ENCODE measurements at places on chromosomes 4 and X. TPM values are rescaled to one million over a fixed set of nuclear protein-coding genes. Genes with fewer than 3 reads are reported as not detected.

Gene CT45A2
- not detected for polyA plus RNA-seq

Gene RNF128
- 13.9 TPM for polyA plus RNA-seq

Gene GC
- polyA plus RNA-seq: 0.18 TPM

Gene MAGEB10
- 0.07 TPM for polyA plus RNA-seq

Gene MAGEB2
- not detected for polyA plus RNA-seq

Gene CCNI
- 449 TPM for polyA plus RNA-seq

Gene VCX
- polyA plus RNA-seq: not detected

Gene ADAM29
- polyA plus RNA-seq: 0.07 TPM

Gene VMA21
- polyA plus RNA-seq: 33.3 TPM

DNA sequence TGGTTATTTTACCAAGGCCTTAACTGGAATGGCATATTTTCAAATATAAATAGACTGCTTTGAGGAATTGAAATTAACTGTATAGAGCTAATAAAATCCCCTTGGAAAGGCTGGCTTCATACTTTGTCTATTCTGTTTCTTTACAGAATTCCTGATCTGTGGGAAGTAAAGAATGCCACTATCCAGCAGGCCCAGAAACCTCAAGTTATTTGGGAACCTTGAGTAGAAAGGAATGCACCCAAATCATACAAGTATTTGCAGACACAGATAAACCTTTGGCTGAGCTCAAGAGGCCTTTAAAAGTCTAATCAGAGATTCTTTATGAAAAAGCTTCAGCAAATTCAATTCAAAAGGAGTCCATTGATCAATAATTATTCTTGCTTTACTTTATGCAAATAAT is 975.7 kb upstream of the PABPC4L start:
- no peak for DNase-seq

- no peak for DNase-seq
Observed at GRCh38 chr4:76943790-76944189, 5.8 kb upstream of the SEPTIN11 start.

DNA sequence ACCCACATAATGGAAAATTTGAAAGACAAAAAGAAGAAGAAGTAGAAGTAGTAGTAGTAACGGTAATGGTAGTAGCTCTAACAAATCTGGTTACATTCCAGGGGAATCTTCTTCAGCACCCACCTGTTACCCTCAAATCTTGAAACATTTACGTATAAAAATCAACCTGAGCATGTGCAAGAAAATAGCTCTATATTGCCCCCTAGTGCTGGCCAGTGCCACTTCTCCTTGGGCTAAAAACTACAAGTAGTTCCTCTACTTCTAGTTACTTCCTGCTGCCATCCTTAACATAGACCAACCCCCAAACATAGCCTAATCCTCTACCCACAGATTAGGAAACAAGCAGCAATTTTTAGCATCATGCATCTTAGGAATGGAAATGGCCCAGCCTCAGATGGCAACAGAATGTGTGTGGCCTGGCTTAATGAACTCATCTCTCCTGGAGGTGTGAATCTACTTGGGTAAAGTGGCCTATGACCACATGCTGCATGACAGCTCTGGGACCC is 3.1 kb downstream of the PDGFC start:
- peak; percentile 88 for DNase-seq

GRCh38 chr4:94370533-94371254 is 28.1 kb upstream of the HPGDS start:
- DNase-seq: peak; percentile 7

GRCh38 chrX:40065296-40066046 is 32.3 kb downstream of the BCOR start:
- DNase-seq: no peak

- no peak for DNase-seq
Observed at GRCh38 chrX:13533726-13534125, 35.7 kb upstream of the EGFL6 start.

GRCh38 chrX:86133761-86134160 is 14.5 kb upstream of the DACH2 start:
- no peak for DNase-seq

DNA sequence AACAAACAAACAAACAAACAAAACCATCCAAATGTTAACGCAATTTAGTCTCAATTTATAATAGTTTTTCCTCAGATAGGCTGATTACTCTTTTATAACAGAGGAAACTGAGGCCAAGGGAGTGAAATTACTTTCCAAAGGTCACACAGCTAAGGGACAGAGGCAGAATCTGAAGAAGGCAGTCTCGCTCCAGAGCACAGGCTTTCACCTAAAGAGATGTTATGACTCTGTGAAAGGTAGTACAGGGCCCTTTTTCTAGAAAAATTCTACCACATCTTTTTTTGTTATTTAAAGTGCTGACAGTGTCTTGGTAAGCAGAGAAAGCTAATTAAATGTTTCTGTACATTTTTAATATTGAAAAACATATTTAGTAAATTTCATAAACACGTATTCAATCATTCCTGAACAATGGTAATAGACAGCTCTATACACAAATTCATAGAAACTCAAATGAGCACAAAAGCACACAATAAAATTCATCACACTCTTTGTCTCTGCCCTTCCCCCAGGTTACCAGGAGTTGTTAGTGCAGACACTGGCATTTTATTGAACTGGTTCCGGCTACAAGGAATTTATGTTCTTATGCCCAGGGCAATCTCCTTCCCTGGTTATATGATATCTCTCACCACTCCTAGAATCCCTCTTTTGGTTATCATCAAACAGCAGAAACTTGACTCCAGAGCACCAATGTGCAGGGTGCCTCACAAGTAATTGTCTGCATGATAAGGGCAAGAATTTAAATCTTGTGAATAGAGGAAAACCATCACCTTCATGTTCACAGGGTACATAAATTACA is 7.7 kb upstream of the APBB2 start:
- no peak for DNase-seq

- no peak for DNase-seq
Observed at GRCh38 chr4:121278811-121279368, 101.9 kb downstream of the QRFPR start.

DNA sequence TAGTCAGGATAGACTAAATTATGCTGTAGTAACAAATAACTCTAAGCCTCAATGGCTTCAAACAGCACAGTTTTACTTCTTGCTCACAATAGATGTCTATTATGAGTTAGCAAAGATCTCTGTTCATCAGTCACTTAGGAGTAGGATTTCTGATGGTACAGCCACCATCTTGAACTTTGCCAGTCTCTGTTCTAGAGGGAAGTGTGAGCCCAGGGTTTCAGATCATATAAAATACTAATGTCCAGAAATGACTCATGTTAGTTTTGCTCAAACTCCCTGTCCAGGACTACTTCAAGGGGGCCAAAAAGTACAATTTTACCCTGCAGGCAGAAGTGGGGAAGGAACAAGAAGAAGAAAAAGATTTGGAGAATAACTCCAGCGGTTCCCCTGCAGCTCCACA is 77.1 kb upstream of the LSM6 start:
- no peak for DNase-seq

GRCh38 chrX:151153086-151153485 is 23.3 kb upstream of the GPR50 start:
- no peak for DNase-seq

DNA sequence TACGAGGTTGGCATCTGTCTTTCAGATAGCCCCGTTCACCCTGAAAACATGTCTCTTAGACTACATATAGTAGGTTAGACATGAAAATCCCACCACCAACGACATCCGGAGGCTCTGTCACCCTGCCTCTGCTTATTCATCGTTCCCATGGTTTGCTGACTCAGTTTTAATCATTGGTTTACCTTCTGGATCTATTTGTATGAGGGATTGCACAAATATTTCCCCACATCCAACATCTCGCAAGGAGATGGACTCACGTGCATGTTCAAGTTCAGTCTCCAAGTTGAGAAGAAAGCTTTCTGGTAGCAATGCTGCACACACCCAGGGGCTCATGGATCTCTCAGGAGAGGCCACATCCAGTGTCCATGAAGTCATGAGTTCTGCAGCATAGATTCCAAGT is 10.8 kb downstream of the CETN2 start:
- no peak for DNase-seq

GRCh38 chrX:15142084-15142715 is 127.7 kb downstream of the ASB9 start:
- no peak for DNase-seq

DNA sequence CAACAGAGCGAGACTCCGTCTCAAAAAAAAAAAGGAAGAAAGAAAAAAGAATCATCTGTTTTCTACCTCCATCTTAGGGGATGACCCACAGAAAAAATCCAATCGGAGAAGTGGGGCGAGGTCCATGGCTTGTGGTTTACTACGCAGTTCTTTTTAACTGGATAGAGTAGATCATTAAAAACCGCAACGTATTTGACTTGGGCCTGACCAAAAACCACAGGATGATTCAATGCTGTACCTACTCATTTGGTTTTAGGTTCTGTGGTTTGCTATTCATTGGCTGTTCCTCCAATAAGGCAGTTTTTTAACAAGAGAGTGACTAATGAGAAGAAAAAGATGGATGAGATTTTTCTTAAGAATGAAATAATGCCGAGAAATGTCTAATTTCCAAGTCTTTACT is 83.7 kb downstream of the FREM3 start:
- DNase-seq: no peak

GRCh38 chrX:23817979-23818336 is 35.0 kb downstream of the SAT1 start:
- no peak for DNase-seq

GRCh38 chrX:37613933-37614332 is 42.5 kb downstream of the LANCL3 start:
- DNase-seq: no peak

GRCh38 chrX:68725756-68726365 is 78.4 kb downstream of the STARD8 start:
- no peak for DNase-seq

- no peak for DNase-seq
Observed at GRCh38 chrX:154819771-154820341, 14.6 kb upstream of the MPP1 start.

GRCh38 chr4:185381288-185382196 is 14.2 kb downstream of the LRP2BP start:
- DNase-seq: no peak

GRCh38 chrX:154436983-154437752 is at the start of gene GDI1:
GDI1 (plus strand) TSS chrX:154437154; CDS start chrX:154437255, 101 bp downstream.
- DNase-seq: no peak

- no peak for DNase-seq
Observed at GRCh38 chrX:38154818-38155217, 65.9 kb downstream of the SRPX start.

DNA sequence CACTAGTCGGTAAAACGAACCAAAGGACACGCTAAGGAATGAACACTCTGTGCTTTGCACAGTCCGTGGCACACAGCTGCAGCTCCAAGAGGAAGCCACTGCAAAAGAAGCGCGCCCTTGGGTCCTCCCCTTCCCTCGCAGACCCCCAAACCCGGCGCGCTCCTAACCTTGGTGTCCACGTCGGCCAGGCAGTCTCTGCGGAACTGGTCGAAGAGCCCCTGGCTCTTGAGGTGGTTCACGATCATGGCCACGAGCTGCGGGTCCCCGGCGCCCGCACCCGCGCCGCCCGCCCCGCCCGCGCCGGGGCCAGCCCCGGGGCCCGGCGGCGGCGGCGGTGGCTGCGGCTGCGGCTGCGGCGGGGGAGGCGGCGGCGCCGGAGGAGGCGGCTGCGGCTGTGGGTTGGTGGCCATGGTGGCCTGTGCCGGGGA is 333 bp downstream of the BOD1L1 start:
- DNase-seq: no peak

DNA sequence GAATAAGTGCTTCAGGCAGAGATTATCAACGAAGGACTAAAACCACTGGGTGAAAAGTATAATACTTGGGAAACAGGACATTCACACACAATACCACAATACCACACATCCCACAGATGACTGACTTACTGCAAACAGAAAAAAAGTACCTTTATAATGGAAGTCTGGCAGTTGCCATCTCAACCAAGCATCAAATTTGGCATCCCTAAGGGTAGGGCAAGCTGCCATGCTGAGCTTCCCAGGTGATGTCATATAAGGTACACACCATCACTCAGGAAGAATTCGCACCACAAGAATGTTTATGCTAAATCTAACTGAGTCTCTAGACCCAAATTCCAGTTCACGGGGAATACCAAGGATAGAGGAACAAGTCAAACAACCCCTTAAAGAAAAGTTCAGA is 9.1 kb downstream of the QDPR start:
- DNase-seq: no peak

DNA sequence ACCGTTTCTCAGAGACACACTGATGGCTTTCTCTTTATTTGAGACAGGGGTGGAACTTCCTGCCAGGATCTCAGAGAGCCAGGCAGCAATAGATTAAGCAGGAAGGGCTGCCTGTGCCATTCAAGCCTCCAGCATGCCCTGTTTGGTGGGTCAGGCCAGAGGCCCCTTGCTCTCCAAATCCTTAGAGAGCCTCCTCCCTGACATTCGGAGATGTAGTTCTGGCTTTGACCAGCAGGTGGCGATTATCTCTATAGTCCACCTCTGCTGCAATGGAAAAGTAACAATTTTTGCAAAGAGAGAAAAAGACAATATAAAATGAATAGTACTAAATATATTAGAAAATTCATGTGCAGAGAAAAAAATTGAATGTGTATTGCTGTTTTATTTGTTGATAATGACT is 93.9 kb downstream of the NXF2B start:
- DNase-seq: peak; percentile 43

DNA sequence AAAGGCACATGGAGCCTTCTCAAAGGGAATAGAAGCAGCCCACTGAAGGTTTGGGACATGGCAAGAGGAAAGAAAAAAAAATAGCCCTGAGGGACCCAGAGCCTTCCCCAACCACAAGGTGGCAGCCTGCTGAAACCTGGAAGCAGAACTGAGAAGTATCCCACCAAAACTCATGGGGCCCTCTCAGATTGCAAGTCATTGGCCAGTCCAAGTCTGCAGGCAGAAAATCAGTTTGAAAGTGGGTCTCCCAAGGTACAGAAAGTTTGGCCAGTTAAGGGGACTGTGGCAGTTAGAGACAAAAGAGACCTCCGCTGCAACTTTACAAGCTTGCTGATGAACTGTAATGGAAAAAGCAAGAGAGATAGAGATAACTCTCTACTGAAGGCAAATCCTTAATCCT is 155.8 kb downstream of the ANTXR2 start:
- no peak for DNase-seq

DNA sequence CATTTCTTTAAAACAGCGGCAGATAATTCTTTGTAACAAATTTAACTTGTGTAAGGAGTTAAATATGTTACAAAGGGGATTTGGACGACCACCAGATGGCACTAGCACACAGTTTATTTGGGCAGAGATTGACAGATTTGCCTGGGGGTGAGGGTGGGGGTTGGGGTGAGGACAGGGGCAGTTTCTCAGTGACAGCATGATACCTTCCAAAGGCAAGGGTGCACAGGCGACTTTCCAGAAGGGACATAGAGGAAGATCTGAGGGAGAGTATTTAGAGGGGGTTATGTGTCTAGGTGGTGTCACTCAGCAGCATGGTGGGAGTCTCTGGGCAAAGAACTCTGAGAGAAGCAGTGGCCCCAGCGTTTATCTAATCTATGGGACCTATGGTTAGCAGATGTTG is 9.6 kb upstream of the TMA16 start:
- DNase-seq: peak; percentile 52

DNA sequence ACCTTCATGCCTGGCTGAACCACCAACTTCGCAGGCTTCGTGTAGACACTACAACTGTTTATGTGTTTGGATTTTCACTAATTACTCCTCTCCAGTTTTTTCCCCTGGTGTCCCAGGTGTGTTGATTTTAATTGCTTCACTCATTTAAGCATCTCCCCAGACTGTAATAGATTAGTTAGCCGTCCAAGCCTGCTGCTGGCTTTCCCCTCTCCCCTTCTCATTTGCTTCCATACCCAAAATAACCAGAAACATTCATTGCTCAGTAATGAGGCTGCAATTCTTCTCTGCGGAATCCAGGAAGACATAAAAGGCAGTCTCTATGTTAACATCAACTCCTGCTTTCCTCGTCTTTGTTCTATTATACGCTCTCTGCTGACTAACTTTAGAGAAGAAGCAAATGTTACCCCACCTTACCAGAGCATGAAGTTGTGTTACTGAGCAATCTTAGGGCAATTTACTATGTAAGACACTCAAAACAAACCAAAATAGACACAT is 37.9 kb upstream of the SCRG1 start:
- DNase-seq: no peak
